Heart left ventricle (tissue), 16 donors: ENCODE measurements at places on chromosomes 1 and 21. TPM values are rescaled to one million over a fixed set of nuclear protein-coding genes. Genes with fewer than 3 reads are reported as not detected.

KIF14 gene
- polyA plus RNA-seq, result not detected

GRCh38 chr1:17251701-17252376, 2.9 kb downstream of the PADI3 start:
- DNase-seq, result no peak

DDR2 gene
- 7.4 TPM for polyA plus RNA-seq

IL22RA1 gene
- polyA plus RNA-seq, result 0.04 TPM

- DNase-seq, result no peak
Measured at GRCh38 chr1:96388421-96389310, 332.9 kb upstream of the PTBP2 start.

DNA sequence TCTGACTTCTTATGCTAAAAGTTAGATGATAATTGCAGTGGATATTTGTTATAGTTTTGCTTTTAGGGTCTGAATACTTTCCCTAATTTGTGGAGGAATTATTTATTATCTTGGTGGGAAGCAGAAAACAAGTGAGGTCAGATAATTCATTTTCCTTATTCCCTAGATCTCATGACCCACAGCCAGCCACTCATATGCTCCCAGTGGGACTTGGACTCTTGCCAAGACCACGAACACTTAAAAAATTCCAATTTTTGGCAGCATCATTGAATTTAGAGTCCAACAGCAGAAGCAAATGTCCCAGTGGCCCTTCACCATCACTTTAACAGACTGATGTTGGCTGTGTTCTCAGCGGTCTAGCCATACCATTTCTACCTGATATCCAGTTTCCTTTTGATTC, 204.2 kb downstream of the HMCN1 start:
- peak; percentile 38 for DNase-seq
